ENCODE measurements at places on chromosomes 6 and 20. TPM values are rescaled to one million over a fixed set of nuclear protein-coding genes. Genes with fewer than 3 reads are reported as not detected.

DNA sequence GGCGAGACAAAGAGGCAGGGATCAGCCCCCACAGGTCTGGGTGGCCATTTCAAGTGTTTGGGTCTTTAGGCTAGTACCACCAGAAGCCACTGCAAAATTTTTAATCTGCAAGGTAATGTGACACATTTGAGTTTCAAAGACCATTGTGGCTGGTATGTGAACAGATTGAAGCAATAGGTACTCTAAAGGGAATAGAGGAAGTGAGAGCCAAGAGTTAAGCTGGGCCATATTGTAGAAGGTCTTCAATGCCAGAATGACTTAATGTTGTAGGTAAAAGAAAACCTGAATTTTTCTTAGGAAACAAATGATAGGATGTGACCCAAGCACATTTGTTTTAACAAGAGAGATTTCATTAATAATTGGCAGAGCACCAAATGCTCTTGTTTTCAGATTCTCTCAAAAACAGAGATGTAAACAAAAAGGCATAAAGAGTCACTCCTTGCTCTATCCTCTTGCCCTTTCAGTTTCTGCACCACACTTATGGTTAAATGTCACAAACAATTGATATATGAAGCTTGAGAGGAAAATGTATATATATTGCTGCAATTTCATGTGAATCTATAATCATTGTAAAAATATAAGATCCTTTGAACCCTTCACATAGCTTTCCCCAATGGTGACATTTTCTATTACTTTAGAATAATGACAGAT, 307.1 kb upstream of the PLN start:
- DNase-seq, result no peak

- no peak for DNase-seq
Measured at GRCh38 chr20:52948491-52948890, 23.7 kb upstream of the TSHZ2 start.

- peak; percentile 57 for DNase-seq
Measured at GRCh38 chr6:30684386-30685156, 1.9 kb downstream of the PPP1R18 start.

DNA sequence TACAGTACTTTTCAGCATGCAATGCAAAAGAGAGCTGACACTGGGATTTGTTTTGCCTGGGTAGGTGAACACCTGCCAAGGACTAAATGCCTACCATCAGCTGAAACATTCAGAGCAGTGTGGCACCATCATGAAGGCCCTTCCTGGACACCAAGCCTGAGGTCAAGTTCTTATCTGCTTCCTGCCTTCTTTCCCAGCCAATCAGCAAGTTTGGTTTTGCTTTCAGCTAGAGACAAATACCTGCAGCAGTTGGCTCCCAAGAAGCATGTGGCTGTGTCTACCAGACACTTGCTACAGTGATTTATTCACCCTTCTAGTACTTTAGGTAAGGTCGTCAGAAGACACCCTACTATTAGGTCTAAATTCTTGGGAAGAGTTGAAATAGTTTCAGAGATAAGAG, 112.8 kb downstream of the TBX18 start:
- DNase-seq, result no peak

DNA sequence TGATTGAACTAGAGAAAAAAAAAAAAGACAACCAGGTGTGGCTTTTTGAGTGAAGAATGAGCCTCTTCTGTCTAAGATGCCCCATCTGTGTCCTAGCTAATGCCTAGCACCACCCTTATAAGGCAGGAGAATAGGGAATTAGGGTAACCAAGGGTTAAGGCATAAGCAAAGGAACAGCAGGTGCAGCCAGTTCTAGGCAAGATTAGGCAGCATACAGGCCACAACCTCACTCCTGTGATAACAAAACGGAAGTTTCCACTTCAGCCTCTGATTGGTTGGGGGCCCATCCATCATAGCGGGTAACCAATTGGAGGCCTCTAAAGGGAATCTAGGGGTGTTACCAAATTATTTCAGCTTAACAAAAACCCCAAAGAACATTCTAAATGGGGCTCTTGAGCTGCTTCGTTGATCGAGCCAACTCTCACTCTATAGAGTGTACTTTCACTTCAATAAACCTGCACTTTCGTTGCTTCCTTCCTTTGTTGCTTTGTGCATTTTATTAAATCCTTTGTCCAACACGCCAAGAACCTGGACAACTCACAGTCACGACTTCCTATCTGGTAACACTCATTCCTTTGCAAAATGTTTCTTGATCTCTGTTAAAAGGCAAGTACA, 61.9 kb upstream of the TAGAP start:
- DNase-seq, result peak; percentile 67

GRCh38 chr20:63265891-63266515, 6.6 kb upstream of the ARFGAP1 start:
- DNase-seq, result no peak

GRCh38 chr6:133768656-133769295, 120.1 kb upstream of the TCF21 start:
- DNase-seq, result peak; percentile 84

DNA sequence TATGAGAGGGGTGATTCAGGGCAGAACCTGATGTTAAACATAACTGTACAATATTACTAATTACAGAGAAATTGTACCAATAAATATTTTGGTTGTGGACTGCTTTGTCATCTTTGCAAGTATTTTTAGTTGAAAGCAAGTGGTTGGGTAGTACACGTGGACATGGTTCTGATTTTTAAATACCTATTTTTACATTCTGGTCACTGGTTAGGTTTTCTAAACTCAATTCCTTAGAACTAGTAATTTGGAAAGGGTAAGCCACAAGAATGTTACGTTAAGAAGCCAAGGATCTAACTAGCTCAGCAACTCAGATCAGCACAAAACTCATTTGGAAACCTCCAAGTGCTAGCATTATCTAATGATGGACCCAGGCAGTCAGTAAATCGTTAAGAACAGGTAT, 2.7 kb downstream of the EPB41L2 start:
- DNase-seq, result no peak

GRCh38 chr6:47380251-47380650, 70.5 kb upstream of the TNFRSF21 start:
- DNase-seq, result no peak

DNA sequence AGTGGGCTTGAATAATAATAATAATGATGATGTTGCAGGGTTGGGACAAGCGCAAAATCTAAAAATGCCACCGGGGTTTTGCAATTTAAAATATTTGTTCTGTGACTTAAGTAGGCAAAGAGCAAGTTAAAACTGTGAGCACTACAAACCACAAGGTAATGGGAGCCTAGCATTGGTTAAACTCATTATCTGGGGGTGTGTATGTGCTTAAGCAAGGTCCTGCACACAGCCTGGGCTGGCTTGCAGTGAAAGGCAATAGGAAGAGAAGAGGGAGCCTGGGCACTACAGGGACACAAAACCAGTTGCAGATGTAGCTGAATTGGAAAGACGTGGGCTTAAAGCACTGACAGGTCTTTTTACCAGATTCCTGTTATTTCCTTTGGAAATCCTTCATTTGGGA, 11.7 kb downstream of the SIM1 start:
- DNase-seq, result no peak

DNA sequence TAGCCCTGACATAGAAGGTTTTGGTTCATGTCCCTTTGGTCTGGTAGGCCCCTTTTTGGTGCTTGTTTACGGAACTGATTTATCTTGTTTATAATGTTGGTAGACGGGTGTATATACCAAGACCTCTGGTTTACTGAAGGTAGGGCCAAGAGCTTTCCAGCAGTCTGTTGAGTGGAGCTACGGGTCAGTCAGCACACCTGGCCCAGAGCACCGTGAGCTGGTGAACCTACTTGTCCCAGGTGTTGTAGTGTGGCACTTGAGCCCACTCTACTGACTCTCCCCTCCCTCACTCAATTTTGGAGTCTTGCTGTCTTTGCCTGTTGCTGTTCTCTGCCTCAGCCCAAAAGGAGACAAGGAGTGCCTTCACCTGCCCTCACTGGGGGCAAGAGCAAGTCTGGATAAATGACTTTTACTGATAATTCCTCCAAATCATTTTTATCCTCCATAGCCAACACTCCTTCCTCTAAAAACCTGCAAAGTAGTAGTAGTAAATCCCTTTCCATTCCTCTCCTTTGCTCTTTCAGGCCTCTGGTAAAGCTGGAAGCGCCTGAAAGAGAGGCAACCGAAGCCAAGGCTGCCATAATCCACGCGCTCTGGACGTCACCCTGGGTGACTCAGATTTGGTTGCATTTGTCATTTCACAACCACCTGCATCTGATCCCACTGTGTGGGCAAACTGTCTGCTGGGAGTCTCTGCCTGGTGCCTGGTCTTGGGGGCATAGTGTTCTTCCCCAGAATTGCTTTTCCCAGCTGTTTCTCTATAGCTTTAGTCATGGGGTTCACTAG, 22.2 kb downstream of the RREB1 start:
- no peak for DNase-seq

DNA sequence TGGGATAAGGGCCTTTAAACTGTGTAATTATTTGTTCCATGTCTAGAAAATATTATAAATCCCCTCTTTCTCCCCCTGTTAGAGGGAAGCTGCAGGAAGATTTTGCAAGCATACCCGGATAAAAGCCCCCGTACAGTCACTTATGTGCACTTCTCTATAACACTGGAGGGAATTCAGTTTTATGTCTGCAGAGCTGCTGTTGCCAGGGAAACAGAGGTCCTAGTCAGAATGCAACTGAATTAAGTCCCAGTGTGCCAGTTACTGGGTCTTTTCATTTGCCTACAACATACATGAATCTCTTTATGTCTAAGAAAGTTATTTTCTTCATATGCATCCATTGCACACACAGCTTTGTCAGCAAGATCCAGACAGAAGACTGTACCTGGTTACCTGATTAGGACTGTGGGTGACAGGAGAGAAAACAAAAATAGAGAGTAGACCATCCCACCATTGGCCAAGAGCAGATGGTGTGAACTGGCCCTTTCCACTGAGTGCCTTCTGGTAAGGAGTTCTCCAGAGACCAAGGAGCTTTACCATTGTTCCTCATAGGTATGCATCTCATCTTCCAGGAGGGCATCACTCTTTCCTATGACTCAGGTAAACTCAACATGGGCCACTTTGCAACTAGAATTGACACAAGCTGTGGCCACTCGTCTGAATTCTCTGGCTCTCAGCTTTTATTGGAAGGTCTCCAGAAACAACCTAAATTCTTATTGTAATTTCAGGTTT, 180.8 kb upstream of the PHACTR1 start:
- DNase-seq, result no peak

- DNase-seq, result no peak
Measured at GRCh38 chr6:150203871-150204545, 61.2 kb downstream of the PPP1R14C start.

DNA sequence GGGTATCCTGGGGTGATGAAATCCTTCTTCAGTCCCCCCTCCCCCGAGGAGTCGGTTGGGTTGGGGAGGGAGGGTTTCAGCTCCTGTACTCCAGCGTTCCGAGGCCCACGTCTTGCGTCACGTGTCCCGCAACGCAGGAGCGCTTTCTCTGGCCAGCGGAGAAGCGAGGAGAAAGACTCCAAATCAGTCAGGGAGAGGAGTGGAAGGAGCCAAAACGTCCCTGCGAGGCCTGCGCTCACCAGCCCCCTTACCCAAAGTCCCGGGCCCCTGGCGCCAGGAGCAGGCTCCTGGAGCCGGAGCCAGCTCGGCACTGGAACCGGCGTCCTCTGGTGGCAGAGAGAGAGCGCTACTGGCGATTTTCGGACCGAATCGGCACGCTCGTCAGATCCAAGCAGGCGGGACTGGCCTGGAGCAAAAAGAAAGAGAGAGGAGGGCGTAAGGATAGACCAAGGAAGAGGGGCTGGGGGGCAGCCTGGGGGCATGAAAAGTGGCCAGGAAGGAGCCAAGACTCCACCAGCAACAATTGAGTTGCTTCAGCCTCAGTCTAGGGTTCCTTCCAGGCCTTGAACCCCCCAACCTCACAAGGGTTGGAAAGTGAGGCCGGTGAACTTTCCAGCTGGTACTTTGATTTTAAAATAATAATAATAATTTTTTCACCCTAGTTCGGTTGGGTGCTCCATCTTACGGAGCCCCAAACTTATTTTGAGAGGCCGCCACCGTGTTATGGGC, at the start of gene GNAS:
Gene GNAS (plus strand): TSS at position 174 of the 729 bp plus-strand sequence.
- DNase-seq, result peak; percentile 82

- DNase-seq, result no peak
Measured at GRCh38 chr6:140156131-140156530, 781.7 kb upstream of the CITED2 start.

GRCh38 chr20:40173872-40174271, 515.2 kb downstream of the MAFB start:
- no peak for DNase-seq

DNA sequence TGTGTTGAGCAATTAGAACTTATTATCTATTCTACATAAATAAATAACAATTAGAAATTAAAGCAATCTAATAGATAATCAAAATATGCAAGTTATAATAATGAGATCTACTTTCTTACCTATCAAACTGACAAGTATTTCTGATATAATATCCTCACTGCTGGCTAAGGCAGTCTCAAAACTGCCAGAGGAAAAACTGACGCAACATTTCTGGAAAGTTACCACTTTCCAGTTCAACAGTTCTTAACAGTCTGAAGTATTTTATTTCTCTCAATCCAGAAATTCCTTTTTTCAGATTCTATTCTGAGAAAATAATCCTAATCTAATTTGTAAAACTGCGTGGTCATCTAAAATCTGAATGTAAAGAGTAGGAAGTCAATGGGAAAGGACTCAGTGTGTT, 121.0 kb downstream of the TRDN start:
- no peak for DNase-seq

DNA sequence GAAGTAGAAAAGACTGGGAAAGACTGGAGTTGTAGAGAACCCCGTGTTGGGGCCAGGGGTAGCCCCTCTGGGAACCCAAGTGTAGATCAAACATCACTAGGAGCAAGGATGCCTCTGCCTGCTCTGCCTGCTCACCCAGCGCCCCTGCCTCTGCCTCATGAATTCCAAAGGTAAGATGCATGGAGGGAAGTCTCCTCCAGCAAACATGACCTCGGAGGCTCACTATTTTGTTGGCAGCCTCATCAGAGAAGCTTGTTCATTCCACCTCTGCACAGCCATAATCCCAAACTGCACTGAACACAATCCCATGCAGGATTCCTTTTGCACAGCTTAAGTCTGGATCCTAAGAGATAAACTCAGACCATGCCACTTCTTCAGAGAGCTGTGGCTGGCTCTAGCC, 4.9 kb downstream of the FRS3 start:
- DNase-seq, result no peak

GRCh38 chr20:3728354-3728753, 4.1 kb upstream of the HSPA12B start:
- no peak for DNase-seq

DNA sequence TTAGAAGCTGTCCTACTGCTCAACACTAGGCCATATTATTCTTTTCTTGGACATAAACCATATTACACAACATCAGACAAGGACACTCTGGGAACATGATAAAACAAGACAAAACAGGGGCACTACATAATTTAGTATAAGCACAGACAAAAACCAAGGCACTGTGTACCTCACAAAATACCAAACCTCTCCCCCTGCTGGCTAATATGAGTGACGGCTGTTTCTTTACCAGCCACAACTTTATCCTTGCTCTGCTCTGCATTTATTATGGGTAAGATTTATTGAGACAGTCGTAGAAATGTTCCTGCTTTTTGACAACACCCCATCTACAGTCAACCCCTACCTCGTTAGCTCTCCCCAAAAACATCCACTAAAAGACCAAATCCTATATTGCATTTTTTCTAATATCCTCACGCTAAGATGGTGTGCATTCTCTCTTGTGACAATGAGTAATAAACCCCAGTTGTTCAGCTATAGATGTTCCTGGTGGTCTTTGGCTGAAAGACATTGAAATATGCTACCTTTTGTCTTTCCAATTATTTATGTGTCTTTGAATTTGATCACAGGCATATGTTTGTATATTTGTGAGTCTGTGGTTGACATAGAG, 23.8 kb upstream of the POLR1H start:
- peak; percentile 60 for DNase-seq

Gene RHAG
- not detected for polyA plus RNA-seq

Gene LY6G5C
- polyA plus RNA-seq, result 5.0 TPM

Gene TCP11
- polyA plus RNA-seq, result not detected

Gene C20orf202
- polyA plus RNA-seq, result 0.27 TPM

Gene KCTD20
- 22.0 TPM for polyA plus RNA-seq

Gene HLA-DMB
- not detected for polyA plus RNA-seq

Gene NMBR
- polyA plus RNA-seq, result not detected

Gene SLC29A1
- 88.7 TPM for polyA plus RNA-seq

Measured in cardiac muscle cell (in vitro differentiated cells and primary cell).